GM23248 (cell line): ENCODE measurements at places on chromosomes 6 and 20. TPM values are rescaled to one million over a fixed set of nuclear protein-coding genes. Genes with fewer than 3 reads are reported as not detected.

The NCOA5 gene
- polyA plus RNA-seq = 14.9 and 15.3 TPM in 2 replicates

The BPIFA2 gene
- not detected in 2 replicates for polyA plus RNA-seq

The TPD52L2 gene
- polyA plus RNA-seq = 220 and 227 TPM in 2 replicates

The TRIM40 gene
- not detected in 2 replicates for polyA plus RNA-seq

- H3K27me3 ChIP-seq = no peaks in the 10 kb centered on the region
- no peak overlapping the region for H3K4me3 ChIP-seq
- peaks cover 18% of the 10 kb centered on the region for H3K4me1 ChIP-seq
- no peaks in the 10 kb centered on the region for H3K36me3 ChIP-seq
- DNase-seq = peak; percentile 15
- no peak overlapping the region for H3K27ac ChIP-seq
Observed at GRCh38 chr6:130655586-130655985, 171.6 kb upstream of the SMLR1 start.

- no peaks in the 10 kb centered on the region for H3K27me3 ChIP-seq
- H3K4me3 ChIP-seq = no peak overlapping the region
- no peak overlapping the region for H3K27ac ChIP-seq
Observed at GRCh38 chr20:20450521-20450920, 82.6 kb downstream of the INSM1 start.

- peaks cover under 1% of the 10 kb centered on the region for H3K4me1 ChIP-seq
- H3K27ac ChIP-seq = no peak overlapping the region
- no peaks in the 10 kb centered on the region for H3K27me3 ChIP-seq
- no peak overlapping the region for H3K4me3 ChIP-seq
Observed at GRCh38 chr6:169795196-169795595, 43.8 kb downstream of the ERMARD start.

DNA sequence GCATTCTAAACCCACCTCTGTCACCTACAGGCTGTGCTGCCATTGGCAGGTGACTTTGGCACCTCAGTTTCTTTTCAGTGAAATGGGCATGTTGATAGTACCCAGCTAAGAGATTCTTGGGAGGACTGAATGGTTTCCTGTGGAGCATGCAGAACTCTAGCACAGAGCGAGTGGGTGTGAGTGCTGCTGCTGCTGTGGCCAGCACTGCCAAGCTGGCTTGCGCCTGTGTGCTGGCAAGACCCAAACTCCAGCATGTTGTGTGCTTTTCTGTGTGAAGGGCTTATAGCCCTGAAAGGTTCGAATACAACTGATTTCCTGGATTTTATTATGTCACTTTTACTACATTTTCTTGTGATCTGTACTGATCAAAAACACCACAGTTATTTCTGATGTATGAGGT, 78.1 kb upstream of the KIF25 start:
- H3K27me3 ChIP-seq = no peaks in the 10 kb centered on the region
- no peaks in the 10 kb centered on the region for H3K4me1 ChIP-seq
- H3K27ac ChIP-seq = no peak overlapping the region
- no peak for DNase-seq

DNA sequence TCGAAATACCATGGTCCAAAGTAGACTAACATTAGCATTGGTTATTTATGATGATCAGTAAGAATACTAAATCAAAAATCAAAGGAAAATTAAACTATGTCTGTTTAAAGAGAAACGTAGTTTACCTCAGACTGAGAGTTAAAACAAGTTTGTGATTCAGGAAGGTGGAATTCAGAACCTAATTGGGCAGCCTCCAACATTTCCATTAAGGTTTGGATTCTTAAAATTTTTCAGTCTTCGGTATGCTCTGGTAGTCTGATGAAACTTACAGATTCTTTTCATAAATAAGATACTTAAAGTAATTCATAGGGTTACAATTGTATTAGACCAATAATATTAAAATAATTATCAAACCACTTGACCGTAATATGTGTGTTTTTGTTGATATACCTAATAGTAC, 18.6 kb downstream of the HFE start:
- H3K27me3 ChIP-seq = no peaks in the 10 kb centered on the region
- no peak overlapping the region for H3K4me3 ChIP-seq
- no peak overlapping the region for H3K27ac ChIP-seq
- H3K4me1 ChIP-seq = peaks cover 22% of the 10 kb centered on the region
- no peaks in the 10 kb centered on the region for H3K36me3 ChIP-seq

- H3K36me3 ChIP-seq = no peaks in the 10 kb centered on the region
- no peak overlapping the region for H3K4me3 ChIP-seq
- no peak for DNase-seq
- H3K27ac ChIP-seq = no peak overlapping the region
Observed at GRCh38 chr20:49460131-49460530, 22.3 kb downstream of the KCNB1 start.

DNA sequence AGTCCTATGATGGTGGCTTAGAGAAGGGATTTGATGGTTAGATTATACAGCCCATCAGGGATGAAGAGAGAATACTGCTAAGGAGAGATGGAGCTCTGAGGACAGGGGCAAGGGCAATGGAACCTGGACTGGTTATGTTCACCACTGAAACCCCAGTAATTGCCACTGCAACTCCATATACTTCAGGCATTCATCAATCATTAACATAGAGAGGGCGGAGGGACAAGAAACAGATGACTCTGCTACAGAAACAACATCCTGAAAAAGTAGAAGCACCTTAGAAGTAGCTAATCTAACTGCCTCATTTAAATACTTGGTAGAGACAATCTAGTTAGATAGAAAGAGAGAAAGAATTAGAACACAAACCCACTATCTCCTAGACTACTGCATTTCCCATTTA, 89.8 kb downstream of the MDN1 start:
- H3K27ac ChIP-seq = no peak overlapping the region
- no peak for DNase-seq
- H3K27me3 ChIP-seq = no peaks in the 10 kb centered on the region
- no peaks in the 10 kb centered on the region for H3K4me1 ChIP-seq
- no peak overlapping the region for H3K4me3 ChIP-seq

DNA sequence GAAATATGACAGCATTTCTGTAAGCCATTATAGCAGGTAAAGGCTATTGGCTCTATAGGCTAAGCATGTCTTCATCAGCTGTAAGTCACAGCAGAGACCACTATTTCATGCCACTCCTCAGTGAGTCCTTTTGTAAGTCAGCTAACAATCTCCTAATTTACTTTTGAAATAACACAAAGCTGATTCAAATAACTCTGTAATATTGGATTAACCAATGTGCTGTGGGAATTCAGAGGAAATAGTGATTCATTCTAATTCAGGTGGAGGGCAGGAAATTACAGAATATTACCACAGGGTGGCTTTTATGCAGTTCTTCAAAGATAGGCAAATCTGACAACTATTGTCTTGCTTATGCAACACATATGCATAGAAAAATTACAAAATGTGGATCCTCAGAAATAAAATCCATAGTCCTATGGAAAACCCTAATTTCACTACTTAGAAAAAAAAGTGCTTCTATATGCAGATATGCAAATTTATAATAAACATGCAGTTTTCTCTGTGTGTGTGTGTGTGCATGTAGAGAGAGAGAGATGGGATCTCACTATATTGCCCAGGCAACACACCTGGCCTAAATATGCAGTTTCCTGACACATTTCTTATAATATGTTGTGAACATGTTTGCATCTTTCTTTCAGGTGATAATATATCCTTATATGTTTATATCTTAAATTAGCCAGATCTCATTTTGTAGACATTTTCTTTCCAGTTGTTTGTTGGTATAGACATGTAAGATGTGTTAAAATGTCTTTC, 4.8 kb upstream of the SMIM28 start:
- H3K27ac ChIP-seq = no peak overlapping the region
- no peaks in the 10 kb centered on the region for H3K36me3 ChIP-seq
- DNase-seq = peak; percentile 24
- no peak overlapping the region for H3K4me3 ChIP-seq
- no peaks in the 10 kb centered on the region for H3K4me1 ChIP-seq
- H3K27me3 ChIP-seq = 0 out of 2 replicates have a peak, but pooled peaks cover 4% of the 10 kb centered on the region

DNA sequence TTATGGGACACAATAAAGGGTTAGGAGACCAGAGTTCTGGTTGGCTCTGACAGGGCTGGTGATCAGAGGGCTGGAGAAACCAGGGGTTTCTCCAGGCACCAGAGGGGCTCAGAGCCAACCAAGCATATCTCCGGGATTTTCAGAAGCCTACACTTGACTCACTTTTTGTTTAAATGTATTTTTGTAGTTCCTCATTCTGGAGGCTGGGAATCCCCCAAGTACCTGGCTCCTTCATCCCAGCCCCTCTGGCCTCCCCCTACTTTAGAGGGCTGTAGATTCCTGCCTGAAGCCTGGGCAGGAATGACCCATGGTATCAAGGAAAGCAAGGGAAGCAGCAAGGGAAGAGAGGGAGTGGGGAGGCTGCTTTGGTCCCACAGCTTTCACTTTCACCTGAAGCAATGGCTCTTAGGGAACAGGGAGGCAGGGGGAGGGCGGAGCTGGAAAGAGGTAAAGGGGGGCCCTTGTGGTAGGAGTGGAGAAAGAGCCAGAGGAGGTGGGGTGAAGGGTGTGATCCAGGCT, 973 bp downstream of the CD40 start:
- H3K36me3 ChIP-seq = no peaks in the 10 kb centered on the region
- DNase-seq = no peak
- H3K4me3 ChIP-seq = no peak overlapping the region
- H3K4me1 ChIP-seq = peaks cover 6% of the 10 kb centered on the region; the same call in 1 of the 2 replicates

DNA sequence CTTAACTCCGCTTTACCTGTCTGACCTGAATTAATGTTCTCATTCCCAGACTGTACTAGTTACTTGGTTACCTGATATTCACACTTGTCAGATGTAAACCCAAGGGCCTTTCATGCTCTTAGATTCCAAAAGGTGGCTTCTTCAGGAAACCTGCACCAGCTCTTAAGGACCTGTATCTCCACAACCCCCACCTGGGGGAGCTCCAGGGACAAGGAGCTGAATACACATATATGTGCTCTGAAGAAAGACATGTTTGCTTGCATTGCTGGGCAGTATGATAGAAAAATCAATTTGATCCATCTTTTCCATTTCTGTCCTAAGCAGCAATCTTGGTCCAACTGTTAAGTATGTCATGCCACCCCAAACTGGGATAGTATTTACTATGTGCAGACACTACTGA, 64.8 kb upstream of the POU3F2 start:
- H3K4me3 ChIP-seq = no peak overlapping the region
- H3K27ac ChIP-seq = no peak overlapping the region
- no peak for DNase-seq
- H3K4me1 ChIP-seq = no peaks in the 10 kb centered on the region
- H3K36me3 ChIP-seq = no peaks in the 10 kb centered on the region

- peaks cover 3% of the 10 kb centered on the region; the same call in 1 of the 2 replicates for H3K27me3 ChIP-seq
- no peak overlapping the region for H3K27ac ChIP-seq
- no peaks in the 10 kb centered on the region for H3K36me3 ChIP-seq
- DNase-seq = no peak
Observed at GRCh38 chr6:166121726-166122125, 45.9 kb downstream of the TBXT start.

GRCh38 chr6:132673376-132674094, 14.6 kb upstream of the TAAR1 start:
- 0 out of 2 replicates have a peak, but pooled peaks cover 3% of the 10 kb centered on the region for H3K4me1 ChIP-seq
- no peaks in the 10 kb centered on the region for H3K27me3 ChIP-seq
- no peak overlapping the region for H3K27ac ChIP-seq
- H3K36me3 ChIP-seq = no peaks in the 10 kb centered on the region
- DNase-seq = no peak

DNA sequence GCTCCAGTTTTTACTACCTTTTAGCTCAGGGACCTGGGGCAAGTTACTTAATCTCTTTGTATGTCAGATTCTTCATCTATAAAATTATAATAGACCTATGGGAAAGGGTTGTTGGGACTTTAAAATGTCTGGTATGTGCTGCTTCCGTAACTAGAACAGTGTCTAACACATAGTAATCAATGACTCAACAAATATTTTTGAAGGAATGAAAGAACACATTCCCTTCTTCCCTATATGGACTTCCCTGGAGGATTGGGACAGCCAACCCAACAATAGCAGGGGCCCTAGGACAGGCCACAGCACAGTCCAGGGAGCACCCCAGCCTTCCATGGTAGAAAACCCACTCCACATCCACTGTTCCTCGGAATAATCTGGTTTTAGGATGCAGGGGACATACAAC, 50.7 kb upstream of the TPD52L1 start:
- peak overlapping the region; percentile 93 for H3K27ac ChIP-seq
- no peaks in the 10 kb centered on the region for H3K36me3 ChIP-seq
- peaks cover 51% of the 10 kb centered on the region for H3K4me1 ChIP-seq
- peak; percentile 82 for DNase-seq

- no peaks in the 10 kb centered on the region for H3K36me3 ChIP-seq
- H3K4me1 ChIP-seq = no peaks in the 10 kb centered on the region
- H3K27me3 ChIP-seq = 0 out of 2 replicates have a peak, but pooled peaks cover 6% of the 10 kb centered on the region
- no peak for DNase-seq
- no peak overlapping the region for H3K27ac ChIP-seq
Observed at GRCh38 chr6:159099276-159099675, 54.5 kb upstream of the TAGAP start.

DNA sequence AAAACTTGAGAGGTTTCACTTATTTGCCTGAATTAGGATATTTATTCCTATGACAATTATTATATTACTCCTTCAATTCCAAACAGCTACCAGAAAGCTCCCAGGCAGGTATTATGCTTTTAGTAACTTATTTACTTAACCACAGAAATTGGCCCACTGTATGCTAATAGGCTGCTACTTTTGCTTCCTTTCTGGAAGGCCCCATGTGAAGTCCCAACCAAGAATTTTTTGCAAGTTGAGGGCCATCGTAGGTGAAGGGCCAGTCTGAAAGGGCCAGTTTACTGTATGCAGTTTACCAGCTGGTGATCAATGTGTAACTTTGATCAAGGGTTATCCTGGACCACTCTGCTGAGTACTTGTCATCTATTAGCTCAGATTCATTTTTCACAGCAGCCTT, 45.0 kb downstream of the EDN1 start:
- H3K27ac ChIP-seq = no peak overlapping the region
- no peaks in the 10 kb centered on the region for H3K36me3 ChIP-seq
- no peaks in the 10 kb centered on the region for H3K27me3 ChIP-seq
- no peak overlapping the region for H3K4me3 ChIP-seq

- peak overlapping the region; percentile 87 for H3K27ac ChIP-seq
- H3K27me3 ChIP-seq = no peaks in the 10 kb centered on the region
- no peak overlapping the region; the same call in 1 of the 2 replicates for H3K4me3 ChIP-seq
- DNase-seq = peak; percentile 22
- H3K36me3 ChIP-seq = no peaks in the 10 kb centered on the region
Observed at GRCh38 chr6:156720691-156721685, 56.2 kb upstream of the ARID1B start.

DNA sequence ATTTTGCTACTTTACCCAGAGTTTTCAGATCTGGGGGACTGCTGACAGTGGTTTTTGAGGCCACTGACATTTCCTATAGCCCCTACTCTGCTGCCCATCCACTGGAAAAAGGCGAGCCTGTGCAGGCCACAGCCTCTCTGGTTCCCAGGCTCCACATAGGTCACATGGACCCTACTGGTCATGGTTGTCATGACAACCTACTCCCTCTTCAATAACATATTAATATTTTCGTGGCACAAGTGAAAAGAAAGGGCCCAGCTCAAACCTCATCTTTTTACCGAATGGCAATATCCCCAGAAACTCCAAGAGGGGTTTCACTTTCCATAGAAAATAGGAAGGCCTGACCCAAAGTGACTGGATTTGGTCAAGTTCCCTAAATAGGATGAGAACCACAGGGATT, 11.0 kb upstream of the FOXO3 start:
- DNase-seq = peak; percentile 51
- H3K4me1 ChIP-seq = no peaks in the 10 kb centered on the region
- no peak overlapping the region for H3K4me3 ChIP-seq
- no peak overlapping the region for H3K27ac ChIP-seq
- no peaks in the 10 kb centered on the region for H3K27me3 ChIP-seq

GRCh38 chr6:49813248-49813647, 26.2 kb upstream of the PGK2 start:
- no peaks in the 10 kb centered on the region for H3K27me3 ChIP-seq
- H3K4me3 ChIP-seq = no peak overlapping the region
- no peaks in the 10 kb centered on the region for H3K4me1 ChIP-seq
- H3K27ac ChIP-seq = no peak overlapping the region
- DNase-seq = no peak
- H3K36me3 ChIP-seq = no peaks in the 10 kb centered on the region
